Right ventricle myocardium inferior (tissue), 1 donor: ENCODE measurements at places on chromosomes 4 and X.

DNA sequence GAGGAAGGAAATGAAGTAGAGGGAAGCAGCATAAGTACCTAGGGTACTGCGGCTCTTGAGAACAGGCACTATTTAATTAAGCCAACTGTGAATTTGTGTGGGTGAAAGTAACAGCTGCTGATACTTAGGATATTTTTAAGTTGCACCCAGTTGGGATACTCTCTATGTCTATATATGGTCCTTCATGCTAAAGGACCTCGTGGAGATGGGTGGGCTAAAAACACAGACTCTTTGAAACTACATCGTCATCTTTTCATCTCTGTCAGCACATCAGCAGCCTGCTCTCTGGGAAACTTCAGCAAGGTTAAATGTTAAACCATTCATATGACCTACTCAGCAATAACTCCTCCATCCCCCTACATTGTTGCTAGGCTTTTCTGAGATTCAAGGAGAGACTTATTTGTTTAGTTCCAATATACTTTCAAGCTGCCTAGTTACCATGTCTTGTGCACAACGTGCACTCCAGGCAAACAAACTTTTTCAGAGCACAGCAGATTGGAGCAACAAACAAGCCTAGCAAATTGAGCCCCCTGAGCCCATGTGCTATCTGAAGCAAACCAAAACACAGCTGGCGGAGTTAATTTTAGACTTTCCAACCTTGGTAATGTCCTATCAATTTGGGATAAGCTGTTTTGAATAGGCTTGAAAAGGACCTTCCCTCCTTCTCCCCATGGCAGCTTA lies 6.2 kb upstream of the MOB1B start:
- DNase-seq, result no peak

GRCh38 chr4:139525414-139525813 lies 30.6 kb downstream of the SETD7 start:
- DNase-seq, result no peak

DNA sequence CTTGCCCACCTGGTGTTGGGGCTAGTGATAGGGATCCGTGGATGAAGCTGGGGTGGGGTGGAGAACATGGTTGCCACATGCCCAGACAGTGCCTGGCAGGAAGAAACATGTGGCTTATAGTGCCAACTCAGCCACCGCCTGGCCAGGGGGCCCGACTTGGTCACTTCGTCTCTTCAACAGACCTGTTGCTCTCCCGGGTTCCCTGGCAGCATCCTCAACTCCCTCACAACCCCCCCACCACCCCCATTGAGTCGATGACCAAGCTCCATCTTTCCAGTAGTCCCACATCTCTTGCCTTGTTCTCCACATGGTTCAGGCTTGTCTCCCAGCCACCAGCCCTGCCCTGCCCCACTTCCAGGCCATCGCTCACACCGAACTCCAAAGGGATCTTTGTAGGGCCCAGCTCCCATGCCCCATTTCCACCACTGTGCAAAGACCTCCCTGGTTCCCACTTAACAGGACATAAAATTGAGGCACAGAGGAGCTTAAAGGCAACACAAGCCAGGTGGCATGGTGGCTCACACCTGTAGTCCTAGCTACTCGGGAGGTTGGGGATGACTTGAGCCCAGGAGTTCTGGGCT lies 7.8 kb downstream of the PNCK start:
- peak; percentile 21 for DNase-seq

DNA sequence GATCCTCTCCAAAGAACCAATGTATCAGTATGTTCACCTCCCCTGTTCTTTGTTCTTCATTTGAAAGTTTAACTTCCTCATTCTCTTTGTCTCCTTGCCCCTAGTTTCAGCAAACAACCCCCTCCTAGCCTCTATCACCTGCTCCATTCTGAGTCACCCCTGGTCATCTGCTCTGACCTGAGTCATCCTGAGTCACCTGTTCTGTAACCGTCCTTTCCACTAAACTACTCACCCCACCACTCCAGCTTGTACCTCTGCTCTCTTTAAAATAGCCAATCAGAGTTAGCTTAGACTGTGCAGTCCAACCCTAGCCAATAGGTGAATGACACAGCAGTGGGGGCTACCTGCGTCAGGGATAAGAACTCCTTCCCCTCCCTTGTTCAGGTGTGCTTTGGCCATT lies 249.8 kb upstream of the AADAT start:
- DNase-seq, result peak; percentile 34

DNA sequence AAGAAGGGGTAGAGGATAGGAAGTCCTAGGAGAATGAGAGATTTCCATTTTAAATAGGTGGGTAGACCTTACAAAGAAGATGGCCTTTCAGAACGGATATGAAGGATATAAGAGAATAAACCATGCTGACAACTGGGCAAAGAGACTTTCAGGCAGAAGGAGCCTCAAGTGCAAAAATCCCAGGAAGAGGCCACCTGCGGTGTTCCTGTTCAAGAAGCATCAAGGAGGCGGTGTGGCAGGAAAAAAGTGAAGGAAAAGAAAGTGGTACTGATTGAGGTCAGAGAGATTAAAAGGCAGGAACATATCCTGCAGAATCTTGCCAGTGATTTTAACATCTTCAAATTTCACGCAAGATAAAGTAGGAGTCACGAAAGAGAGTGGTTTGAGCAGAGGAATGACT lies 172.0 kb downstream of the FSTL5 start:
- DNase-seq, result no peak

DNA sequence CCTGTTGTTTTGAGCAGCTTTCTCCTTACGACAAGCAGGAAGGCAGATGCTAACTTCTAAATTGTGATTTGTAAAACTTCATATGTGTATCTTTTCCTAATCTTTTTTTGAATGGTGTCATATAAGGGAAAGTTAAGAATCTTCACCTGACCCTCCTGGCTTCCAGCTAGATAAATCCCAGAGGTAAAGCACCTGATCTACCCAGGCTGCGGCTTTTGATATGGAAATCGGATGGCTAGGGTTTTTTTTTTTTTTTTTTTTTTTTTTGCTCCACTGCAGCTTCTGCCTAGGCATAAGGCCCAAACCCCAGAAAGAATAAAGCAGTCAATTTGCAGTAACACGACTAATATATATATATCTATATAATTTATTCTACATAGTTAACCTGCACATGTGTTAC lies 10.0 kb downstream of the MAB21L2 start:
- DNase-seq, result no peak

DNA sequence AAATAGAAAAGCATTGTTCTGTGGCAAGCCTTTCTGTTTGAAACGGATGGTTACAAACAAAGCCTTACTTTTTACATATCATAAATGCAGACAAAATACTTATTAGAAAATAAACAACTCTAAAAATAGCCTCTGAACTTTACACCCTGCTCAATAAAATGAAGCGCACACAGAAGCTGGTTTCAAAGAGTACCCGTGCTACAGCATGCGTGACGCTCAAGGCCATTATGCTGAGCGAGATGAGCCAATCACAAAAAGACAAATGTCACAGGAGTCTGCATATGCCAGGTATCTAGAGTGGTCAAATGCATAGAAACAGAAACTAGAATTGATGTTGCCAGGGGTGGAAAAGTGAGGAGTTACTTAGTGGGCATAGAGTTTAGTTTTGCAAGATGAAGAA lies 326.5 kb upstream of the GATB start:
- no peak for DNase-seq

- no peak for DNase-seq
Measured at GRCh38 chr4:139674875-139675550, 9.4 kb downstream of the MGST2 start.

GRCh38 chrX:113470166-113470565 lies 629.5 kb upstream of the AMOT start:
- no peak for DNase-seq

DNA sequence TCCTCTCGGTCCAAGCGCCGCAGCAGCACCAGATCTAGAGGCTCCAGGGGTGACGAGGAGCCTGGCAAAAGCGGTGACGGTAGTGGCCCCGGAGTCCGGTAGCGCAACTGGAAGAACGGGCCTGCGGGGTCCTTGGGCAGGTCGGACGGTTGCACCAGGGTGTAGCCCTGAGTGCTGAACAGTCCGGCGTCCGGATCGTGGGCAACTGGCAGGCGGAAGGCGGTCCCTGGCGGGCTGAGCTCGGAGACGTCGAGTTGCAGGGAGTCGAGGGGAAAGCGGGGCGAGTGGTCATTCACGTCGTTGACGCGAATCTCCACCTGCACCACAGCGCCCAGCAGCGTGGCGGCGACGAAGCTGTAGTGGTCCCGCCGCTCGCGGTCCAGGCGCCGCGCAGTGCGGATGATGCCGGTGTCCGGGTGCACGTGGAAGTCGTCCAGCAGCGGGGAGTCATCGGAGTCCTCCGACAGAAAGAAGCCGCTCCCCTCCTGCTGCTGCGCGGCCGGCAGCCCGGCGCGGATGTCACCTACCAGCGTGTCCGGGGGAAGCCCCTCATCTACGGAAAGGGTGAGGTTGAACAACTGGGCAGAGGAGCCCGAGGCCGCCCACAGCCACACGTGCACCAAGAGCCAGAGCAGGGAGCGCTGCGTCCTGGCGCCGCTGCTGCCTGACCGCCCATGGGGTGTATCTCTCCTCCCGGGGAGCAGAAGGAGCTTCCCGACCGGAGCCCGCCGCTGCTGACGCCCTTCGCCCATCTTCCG lies 837 bp downstream of the DCHS2 start:
- no peak for DNase-seq

GRCh38 chr4:76639288-76639687 lies 204.3 kb downstream of the SHROOM3 start:
- no peak for DNase-seq

DNA sequence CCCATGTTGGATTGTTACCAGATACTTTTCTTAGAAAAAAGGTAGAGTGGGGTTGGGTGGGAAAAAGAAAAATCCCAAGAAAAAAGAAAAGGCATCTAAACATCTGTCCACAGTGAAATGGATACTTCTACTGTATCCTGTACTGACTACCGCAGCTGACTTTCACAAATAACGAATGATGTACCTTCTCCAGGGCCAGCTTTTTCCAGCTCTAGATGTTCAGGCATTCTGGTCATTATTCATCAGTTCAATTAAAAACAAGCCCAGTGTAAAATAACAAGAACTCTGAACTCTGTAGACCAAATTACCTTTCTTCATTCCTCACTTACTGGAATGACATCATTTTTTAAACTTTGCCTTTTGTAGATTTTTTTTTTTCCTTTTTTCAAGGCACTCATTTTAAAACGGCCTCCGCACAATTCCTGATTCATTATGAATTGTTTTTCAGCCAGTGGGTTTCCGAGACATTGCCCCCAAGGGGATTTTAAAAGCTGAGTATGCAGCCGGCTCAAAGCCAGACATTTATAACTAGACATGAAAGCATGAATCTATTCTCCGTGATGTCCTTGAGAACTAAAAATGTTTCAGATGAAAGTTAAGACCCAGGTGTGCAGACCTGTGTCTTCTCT lies 113.5 kb downstream of the PRKX start:
- DNase-seq, result no peak

DNA sequence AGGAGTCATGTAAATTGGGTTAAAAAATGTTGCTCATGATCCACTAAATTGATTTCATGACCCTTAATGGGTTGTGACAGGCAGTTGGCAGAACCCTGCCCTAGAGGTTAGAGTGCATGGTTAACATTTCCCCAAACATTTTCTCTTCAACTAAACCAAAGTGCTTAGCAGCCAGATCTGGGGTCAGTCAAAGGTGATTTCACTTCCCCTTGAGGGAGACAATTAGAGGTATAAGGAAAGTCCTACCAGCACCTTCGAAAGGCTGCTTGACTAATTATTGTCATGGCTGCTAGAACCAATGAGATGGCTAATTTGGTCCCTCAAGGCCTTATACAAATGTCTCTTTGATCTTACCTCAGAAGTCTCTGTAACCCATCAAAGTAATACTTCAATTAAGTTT lies 30.9 kb upstream of the INTS6L start:
- DNase-seq, result no peak

GRCh38 chr4:46922205-46922604 lies 13.2 kb upstream of the COX7B2 start:
- DNase-seq, result no peak

DNA sequence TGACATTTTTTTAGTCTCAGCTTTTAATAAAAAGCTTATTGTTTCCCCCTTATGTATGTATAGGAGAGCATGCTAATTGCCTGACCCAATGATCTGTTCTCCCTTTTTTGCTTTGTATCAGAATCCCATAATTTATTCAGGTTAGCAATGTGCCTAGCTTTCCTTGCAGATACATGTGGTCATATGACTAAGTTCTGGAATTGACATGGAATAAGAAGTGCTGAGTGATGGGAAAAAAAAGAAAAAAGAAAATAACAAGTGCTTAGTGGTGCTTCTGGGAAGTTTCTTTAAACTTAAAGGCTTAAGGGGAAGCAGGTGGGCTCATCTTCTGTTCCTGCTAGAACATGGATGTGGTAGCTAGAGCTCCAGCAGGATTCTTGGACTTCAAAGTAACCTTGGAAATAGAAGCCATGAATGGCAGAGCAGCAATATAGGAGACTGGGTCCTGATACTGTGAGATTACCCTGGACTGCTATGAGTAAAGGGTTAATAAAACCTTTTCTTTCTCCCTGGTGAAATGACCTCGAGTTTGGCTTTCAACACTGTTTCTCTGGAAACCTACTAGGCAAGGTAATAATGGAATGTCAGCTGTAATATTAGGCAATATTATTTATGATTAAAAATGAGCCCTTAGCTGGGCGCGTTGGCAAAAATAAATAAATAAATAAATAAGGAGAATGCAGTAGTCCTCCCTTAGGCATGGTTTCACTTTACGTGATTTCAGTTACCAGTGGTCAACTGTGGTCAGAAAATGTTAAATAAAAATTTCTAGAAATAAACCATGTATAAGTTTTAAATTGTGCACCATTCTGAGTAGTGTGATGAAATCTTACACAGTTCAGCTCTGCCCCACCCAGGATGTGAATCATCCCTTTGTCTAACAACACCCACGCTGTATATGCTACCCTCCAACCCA lies 16.7 kb upstream of the RBM41 start:
- DNase-seq, result no peak

DNA sequence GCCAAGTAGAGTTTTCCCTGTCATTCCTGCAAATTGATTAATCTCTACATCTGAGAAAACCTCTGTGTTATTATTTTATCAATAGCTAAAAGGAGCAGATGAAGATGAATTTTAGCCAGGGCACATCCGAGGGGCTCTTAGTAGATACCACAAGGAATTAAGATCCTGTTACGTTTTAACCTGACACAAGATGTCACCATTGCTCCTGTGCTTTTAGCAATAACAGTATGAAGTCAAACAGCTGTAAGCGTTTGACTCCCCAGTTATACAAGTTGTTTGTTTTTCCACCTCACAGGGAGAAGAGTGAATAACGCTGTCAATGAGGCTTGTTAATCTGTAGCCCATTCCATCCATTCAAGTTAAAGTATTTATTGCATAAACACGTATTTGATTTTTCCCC lies 76.0 kb upstream of the AP1S2 start:
- no peak for DNase-seq

DNA sequence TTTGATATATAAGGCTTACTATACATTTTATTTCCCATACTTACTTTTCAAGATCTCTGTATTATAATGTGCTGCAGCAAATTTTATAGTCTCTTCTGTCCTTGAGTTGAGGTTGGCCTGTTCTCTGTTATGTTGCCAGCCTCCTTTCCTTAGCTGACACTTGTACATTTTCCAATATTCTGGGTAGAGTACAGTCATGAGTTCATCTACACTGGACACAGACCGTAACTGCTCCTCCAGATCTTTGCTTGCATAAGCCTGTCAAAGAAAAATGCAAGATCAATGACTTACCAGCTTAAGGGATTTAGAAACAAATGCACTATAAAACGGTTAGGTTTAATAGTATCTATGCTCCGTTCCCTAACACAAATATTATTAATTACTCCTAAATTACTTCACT lies 63.2 kb downstream of the VEGFC start:
- DNase-seq, result no peak

- no peak for DNase-seq
Measured at GRCh38 chrX:65491620-65492019, 43.0 kb downstream of the LAS1L start.
